Fibroblast of villous mesenchyme (primary cell): ENCODE measurements at places on chromosomes 13 and 19. TPM values are rescaled to one million over a fixed set of nuclear protein-coding genes. Genes with fewer than 3 reads are reported as not detected.

RDH8 gene
- not detected in 2 replicates for total RNA-seq

ZNF8 gene
- 6.4 and 9.5 TPM in 2 replicates for total RNA-seq

SSC5D gene
- 21.2 and 23.2 TPM in 2 replicates for total RNA-seq

FXYD7 gene
- total RNA-seq, result under 0.01 TPM in 1 of 2 replicates, not detected in the other

GGN gene
- 0.32 and 0.86 TPM in 2 replicates for total RNA-seq

ATP4A gene
- not detected in 2 replicates for total RNA-seq

ATP4B gene
- total RNA-seq, result not detected in 2 replicates

FAM124A gene
- total RNA-seq, result 10.0 and 25.0 TPM in 2 replicates

SIGLEC9 gene
- total RNA-seq, result under 0.01 TPM in 1 of 2 replicates, not detected in the other

CEACAM3 gene
- not detected in 2 replicates for total RNA-seq

TINCR gene
- total RNA-seq, result not detected in 2 replicates

LHB gene
- total RNA-seq, result 0.32 TPM in 1 of 2 replicates, not detected in the other

DNA sequence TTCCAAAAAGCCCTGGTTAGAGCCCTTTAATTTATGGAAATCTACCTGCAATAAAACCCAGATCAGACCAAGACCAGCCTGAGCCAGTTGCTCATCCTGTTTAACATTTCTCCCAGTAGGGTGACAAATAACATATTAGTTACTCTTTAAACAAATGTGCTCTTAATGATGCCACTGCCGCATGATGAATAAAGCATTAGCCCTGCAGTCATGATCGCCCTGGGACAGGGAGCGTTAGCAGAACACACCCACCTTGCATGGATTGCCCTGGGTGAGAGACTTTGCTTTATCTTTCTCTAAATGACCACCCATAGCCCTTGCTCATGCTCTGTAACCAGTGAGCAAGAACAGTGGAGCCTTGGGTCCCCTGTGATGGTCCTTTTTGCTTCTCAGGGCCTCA lies 362.4 kb downstream of the ENOX1 start:
- DNase-seq, result no peak

DNA sequence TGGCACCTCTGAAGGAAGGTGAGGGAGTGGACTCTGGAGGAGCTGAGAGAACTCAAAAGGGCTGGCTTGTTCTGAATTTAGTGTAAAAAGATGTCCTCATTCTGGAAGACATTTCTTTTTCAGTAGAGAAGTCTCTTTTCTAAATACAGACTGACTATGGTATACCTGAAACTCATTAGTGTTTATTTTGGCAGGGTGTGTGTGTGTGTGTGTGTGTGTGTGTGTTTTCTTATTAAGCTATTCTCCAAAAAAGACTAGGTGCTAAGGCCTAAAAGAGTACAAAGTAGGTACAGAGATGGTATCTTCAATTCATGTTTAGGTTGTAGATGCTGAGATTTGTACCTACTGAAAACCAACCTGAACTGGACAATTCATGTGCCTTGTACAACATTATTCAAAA lies 196.4 kb downstream of the SPRY2 start:
- DNase-seq, result no peak

DNA sequence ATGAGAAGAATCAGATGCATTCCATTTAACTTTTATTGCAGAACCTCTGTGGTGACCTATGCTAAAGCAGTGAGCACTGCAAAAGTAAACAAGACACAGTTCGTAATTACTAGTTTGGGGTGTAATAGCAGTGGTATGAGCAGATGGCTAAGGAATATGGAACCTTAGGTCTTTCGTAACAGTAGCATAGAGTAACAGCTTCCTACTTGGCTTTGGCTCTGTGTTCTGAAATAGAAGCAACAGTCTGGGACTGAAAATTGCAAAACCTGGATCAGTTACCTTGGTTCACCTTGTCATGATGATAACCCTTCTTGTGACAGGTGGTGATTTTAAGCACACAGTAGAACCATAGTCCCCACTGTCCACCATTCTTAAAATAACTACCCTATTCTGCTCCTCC lies 303.4 kb downstream of the GPC6 start:
- DNase-seq, result peak; percentile 48

- no peak for DNase-seq
Observed at GRCh38 chr19:45801603-45802175, 9.0 kb upstream of the DMWD start.

GRCh38 chr19:38043649-38044144 lies 136.7 kb downstream of the SIPA1L3 start:
- no peak for DNase-seq

GRCh38 chr13:109412283-109412901 lies 374.0 kb downstream of the IRS2 start:
- peak; percentile 82 for DNase-seq

DNA sequence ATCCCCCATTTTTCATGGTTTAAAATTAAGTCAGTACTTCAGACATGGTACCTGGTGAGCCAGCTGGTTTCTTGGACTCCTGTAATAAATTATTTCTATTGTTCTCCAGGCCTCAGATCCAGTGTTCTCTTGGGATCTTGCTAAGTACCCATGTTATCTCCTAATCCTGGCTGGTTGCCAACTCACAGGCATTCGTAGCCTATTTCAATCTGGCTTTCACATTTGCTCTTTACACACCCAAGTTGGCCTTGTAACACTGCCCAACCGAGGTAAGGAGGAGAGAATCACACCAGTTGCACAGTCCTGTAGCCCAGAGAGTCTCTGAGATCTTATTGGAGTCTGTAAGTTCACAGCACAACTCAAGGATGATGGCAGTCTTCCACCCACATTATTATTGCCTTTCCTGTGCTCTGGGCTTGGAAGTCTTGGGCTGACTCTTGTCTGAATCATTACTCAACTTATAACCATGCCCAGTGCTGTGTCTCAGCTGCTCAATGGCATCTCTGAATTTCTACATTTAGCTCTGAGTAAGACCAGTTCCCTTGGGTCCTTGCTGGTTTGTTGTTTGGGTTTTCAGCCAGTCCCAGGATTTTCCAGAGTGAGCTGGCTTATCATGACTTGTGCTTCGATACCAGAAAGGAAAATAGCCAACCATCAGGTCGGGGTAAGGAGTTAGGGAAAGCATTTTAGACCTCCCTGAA lies 76.6 kb upstream of the KLF12 start:
- DNase-seq, result peak; percentile 58

GRCh38 chr13:113454936-113455335 lies 1.6 kb upstream of the ADPRHL1 start:
- no peak for DNase-seq

- no peak for DNase-seq
Observed at GRCh38 chr13:59601993-59602392, 561.7 kb downstream of the DIAPH3 start.

GRCh38 chr13:44819772-44820171 lies 169.5 kb downstream of the NUFIP1 start:
- DNase-seq, result peak; percentile 54

DNA sequence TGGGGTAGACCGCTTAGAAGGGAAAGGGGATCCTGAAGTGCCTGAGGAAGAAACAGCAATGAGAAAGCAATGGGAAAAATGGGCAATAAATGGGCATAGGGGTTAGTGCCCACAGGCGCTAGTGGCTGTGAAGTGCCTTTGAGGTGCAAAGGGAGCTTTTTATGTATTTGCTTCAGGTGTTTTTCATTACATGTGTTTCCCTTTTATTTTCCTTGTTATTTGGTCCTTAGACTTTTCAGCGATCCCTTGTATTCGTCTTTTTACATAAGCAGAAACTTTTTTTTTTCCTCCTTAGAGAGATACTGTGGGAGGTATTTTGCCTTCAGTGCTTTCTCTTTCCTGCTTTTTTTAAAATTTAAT lies 19.6 kb downstream of the NFIX start:
- no peak for DNase-seq

- DNase-seq, result peak; percentile 7
Observed at GRCh38 chr13:26386026-26386425, 132.1 kb downstream of the CDK8 start.

- DNase-seq, result no peak
Observed at GRCh38 chr13:80259159-80259558, 81.8 kb downstream of the SPRY2 start.

GRCh38 chr13:44051918-44052675 lies 172.4 kb downstream of the LACC1 start:
- DNase-seq, result peak; percentile 28

DNA sequence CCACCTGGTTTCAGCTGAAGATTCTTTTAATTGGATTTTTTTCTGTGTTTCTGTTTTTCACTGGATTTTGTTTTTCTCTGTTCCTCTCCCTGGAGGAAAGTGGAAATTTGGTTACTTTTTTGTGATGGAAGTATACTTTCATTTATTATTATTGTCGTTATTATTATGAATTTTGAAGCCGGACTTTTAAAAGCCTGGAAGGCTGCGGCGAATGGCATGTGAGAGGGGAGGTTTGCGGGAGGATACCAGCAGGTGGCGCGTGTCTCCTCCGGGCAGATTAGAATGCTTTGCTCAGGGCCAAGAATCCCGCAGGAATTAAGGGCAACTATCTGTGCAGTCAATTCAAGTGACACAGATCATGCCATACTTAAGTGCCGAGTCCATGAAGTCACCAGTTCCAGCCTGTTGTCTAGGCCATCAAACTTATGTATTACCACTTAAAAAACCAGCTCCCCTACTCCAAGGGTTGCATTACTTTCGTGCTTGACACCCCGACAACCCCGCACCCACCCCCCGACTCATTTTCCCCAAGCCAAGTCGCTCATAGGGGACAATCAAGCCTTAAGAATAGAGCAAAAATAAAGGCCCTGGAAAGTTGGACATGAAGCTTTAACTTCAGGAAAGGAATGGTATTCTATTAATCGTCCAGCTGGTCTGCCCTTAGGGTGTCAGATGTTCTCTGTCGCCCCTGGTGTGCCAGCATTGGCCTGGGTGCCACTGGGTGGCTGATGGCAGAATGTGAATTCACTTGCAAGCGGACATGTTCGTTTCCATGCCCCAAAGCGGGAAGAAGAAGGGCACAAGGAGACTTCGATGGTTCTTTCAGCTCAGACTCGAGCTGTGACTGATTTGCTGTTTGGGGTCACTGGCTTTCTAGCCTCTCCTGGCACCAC lies 1.3 kb upstream of the LRCH1 start:
- peak; percentile 77 for DNase-seq

- DNase-seq, result no peak
Observed at GRCh38 chr19:19749117-19749907, 16.4 kb upstream of the ZNF14 start.

DNA sequence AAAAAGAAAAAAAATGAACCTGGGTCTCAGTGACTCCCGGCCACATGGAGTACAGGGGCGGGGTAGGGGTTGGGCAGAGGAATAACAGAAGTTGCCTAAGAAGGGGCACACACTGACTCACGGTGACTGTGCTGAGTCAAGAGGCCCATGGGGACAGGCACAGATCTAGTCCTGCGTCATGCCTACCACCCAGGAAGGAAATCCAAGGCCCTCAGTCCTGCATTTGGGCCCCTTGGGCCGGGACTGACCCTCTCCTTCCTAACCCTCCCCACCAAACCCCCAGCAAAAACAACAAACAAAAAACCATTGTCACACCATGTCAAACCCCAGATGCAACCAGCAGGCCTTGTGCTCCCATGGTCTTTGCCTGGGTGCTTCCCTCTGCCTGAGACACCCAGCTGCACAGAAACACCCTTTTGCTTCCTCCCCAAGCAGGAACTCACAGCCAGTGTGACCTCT lies 9.6 kb upstream of the NOTCH3 start:
- peak; percentile 67 for DNase-seq

- no peak for DNase-seq
Observed at GRCh38 chr19:16627928-16628182, 149 bp downstream of the MED26 start.

- DNase-seq, result peak; percentile 61
Observed at GRCh38 chr13:113275387-113275786, 21.7 kb upstream of the LAMP1 start.

GRCh38 chr13:46858163-46858562 lies 38.7 kb downstream of the HTR2A start:
- no peak for DNase-seq

- DNase-seq, result no peak
Observed at GRCh38 chr19:30293051-30293785, 79.0 kb upstream of the ZNF536 start.

GRCh38 chr13:109100705-109101304 lies 471.4 kb downstream of the MYO16 start:
- peak; percentile 25 for DNase-seq

- no peak for DNase-seq
Observed at GRCh38 chr19:40565910-40566495, 10.7 kb upstream of the SHKBP1 start.

- DNase-seq, result no peak
Observed at GRCh38 chr13:112905619-112905989, 63.4 kb upstream of the MCF2L start.

- DNase-seq, result peak; percentile 44
Observed at GRCh38 chr13:42532561-42533335, 41.2 kb upstream of the TNFSF11 start.

DNA sequence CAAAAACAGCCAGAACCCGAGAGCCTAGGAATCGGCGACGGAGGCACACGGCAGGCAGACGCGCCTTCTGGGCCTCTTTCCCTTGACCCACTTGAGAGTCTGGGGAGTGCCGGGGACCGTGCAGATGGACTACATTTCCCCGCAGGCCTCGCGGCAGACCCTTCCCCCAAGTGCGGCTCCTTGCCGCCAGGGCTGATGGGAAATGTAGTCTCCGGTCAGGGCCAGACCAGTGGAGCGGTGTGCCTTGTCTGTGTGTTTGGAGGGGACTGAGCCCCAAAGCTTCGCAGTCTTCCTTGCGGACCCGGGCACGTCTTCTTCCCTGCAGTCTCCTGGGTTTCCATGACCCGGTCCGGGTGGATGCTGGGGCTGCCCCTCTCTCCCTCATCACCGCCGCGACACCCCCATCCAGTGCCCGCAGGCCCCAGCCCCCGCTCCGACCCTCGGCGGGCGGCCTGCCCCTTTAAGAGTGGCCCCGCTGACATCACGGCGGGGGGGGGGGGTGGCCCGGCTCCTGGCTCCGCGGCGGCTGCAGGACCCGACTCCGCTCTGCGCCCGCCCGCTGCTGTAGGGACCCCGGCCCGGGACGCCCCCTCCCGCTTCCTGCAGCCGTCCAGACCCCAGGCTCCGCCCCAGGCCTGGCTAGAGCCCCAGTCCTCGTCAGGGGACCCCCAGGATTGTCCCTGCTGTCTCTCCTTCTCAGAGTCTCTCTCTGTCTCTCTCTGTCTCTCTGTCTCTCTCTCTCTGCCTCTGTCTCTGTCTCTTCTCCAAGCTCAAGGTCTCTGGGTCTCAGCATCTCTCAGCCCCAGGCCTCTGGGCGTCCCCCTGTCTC lies 758 bp upstream of the CACNG7 start:
- DNase-seq, result peak; percentile 66

DNA sequence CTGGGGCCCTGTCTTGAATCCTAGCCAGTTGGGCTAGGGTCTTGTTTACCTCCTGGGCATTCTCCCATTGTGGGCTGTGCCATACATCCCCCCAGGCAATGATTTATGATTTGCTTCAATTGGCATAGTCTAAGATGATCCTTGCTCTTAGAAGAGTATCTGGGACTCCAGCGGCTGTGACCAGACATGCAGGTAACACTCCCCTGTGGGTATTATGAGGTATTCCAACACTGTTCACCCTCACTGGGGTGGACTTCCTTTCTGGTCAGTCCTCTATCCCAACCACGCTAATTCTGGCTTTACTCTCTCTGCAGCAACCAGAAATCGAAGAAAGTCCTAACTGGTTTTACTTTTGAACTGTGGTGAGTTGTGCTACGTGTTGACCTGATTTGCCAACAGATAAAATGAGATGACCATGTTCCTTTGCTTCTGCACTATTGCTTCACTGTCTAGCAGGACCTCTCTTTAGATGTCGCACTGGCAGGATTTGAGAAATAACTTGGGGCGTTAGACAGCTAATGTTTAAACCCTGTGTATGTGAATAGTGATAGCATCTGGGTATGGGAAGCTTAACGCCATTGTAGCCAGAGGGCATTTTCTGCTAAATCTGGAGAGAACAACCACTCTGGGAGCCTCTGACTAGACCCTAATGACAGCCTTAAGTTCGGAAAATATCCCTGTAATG lies 6.7 kb upstream of the LRCH1 start:
- DNase-seq, result no peak

GRCh38 chr19:15974856-15975255 lies 26.0 kb downstream of the OR10H4 start:
- no peak for DNase-seq
